Motor neuron (in vitro differentiated cells): ENCODE measurements at places on chromosomes 7 and 10. TPM values are rescaled to one million over a fixed set of nuclear protein-coding genes. Genes with fewer than 3 reads are reported as not detected.

LIPJ gene
- total RNA-seq, result 0.16 TPM in 1 of 2 replicates, not detected in the other

GALNT17 gene
- total RNA-seq, result 1.5 TPM in 1 of 2 replicates, not detected in the other

EPHB4 gene
- total RNA-seq, result 3.6 and 4.8 TPM in 2 replicates

NEUROD6 gene
- total RNA-seq, result 0.31 TPM in 1 of 2 replicates, not detected in the other

LAMTOR4 gene
- 124 and 139 TPM in 2 replicates for total RNA-seq

MSS51 gene
- total RNA-seq, result 1.9 and 3.2 TPM in 2 replicates

OR6B1 gene
- total RNA-seq, result 0.38 and 0.49 TPM in 2 replicates

SFMBT2 gene
- total RNA-seq, result 11.2 and 12.7 TPM in 2 replicates

SPDYE2B gene
- 0.11 and 0.25 TPM in 2 replicates for total RNA-seq

RNF148 gene
- total RNA-seq, result 0.16 and 0.69 TPM in 2 replicates

SSC4D gene
- 1.4 and 1.6 TPM in 2 replicates for total RNA-seq

CRCP gene
- 19.6 and 23.0 TPM in 2 replicates for total RNA-seq

NODAL gene
- total RNA-seq, result 1.1 and 2.0 TPM in 2 replicates

SPACDR gene
- total RNA-seq, result 2.0 and 2.7 TPM in 2 replicates

CALHM1 gene
- total RNA-seq, result 0.59 and 0.60 TPM in 2 replicates

ASB10 gene
- total RNA-seq, result 0.21 TPM in 1 of 2 replicates, not detected in the other

DRGX gene
- total RNA-seq, result 0.26 and 0.42 TPM in 2 replicates

BLNK gene
- 1.0 and 2.1 TPM in 2 replicates for total RNA-seq

ITPRID1 gene
- 0.41 and 0.70 TPM in 2 replicates for total RNA-seq

CLEC2L gene
- not detected in 2 replicates for total RNA-seq

LIPF gene
- not detected in 2 replicates for total RNA-seq

NEURL1 gene
- total RNA-seq, result 1.6 and 2.0 TPM in 2 replicates

SLC13A1 gene
- total RNA-seq, result not detected in 2 replicates

IL15RA gene
- total RNA-seq, result 26.2 and 29.9 TPM in 2 replicates

EBF3 gene
- 40.7 and 46.5 TPM in 2 replicates for total RNA-seq

C7orf57 gene
- 0.34 TPM in 1 of 2 replicates, not detected in the other for total RNA-seq

TMEM273 gene
- total RNA-seq, result 0.16 and 0.27 TPM in 2 replicates

UCN3 gene
- total RNA-seq, result 0.25 TPM in 1 of 2 replicates, not detected in the other

ETV1 gene
- 13.7 and 15.3 TPM in 2 replicates for total RNA-seq

MTERF1 gene
- total RNA-seq, result 12.9 and 13.1 TPM in 2 replicates

CLRN3 gene
- not detected in 2 replicates for total RNA-seq

EPO gene
- total RNA-seq, result not detected in 2 replicates

C10orf105 gene
- 11.5 and 18.0 TPM in 2 replicates for total RNA-seq

CACNB2 gene
- total RNA-seq, result 14.8 and 24.6 TPM in 2 replicates

CLDN4 gene
- total RNA-seq, result 0.76 and 1.3 TPM in 2 replicates

ANXA8 gene
- total RNA-seq, result 0.48 and 0.71 TPM in 2 replicates

PLPP4 gene
- total RNA-seq, result 9.4 and 11.9 TPM in 2 replicates

GRID2IP gene
- 0.08 and 0.09 TPM in 2 replicates for total RNA-seq

WDR86 gene
- 25.6 and 26.6 TPM in 2 replicates for total RNA-seq

MRLN gene
- 0.27 and 0.63 TPM in 2 replicates for total RNA-seq
